NCI-H748 treated with DMSO at 0.1 percent for 48 hours (cell line): ENCODE measurements at places on chromosomes 2 and 18.

DNA sequence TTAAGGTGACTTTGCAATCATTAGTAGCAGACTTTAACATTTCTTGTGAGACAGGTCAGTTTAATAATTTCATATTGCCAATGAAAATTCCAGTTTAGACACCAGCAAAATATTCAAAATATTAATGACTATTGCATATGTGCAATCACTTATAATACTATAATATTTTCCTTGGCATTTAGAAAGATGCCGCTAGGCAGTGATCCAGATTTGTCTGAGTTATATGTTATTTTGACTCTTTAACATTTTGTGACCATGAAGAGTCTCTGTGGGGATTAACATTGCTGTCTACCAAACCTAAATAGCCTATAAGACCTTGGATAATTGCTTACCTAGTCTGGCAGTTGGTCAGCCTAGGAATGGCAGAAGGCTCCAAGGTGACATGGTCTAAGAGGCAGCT lies 389.6 kb downstream of the THSD7B start:
- no peak for DNase-seq

DNA sequence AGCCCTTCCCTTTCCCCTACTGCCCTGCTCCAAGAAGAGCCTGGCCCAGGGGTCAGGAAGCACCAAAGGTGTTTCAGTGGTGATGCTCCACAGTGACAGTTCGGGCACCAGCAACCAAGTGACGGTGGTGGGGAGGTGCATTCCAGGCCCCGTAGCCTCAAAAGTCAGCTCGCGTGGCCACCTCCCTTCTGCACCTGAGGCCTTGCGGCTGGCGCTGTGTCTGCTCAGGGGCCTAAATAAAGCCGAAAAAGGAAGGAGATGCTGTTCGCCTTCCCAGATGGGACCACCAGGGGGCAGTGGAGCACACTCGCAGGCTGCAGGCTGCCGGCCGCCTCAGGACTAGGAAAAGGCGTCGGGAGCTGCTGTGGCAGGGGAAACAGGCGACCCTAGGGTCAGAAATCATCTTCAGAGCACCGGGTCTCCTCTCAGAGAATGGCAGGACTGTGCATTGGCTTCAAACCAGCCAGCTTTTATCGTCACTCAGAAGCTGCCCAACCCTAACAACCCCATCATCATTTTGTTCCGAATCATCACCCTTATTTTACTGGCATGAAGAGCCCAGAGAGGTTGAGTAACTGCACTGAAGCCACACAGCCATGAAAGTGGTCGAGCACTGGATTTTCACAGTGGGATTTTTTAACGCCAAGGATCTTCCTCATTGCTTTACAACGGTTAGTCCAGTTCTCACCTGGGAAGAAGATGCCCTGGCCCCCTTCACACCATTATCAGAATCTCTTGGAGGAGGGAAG lies 213.0 kb upstream of the CELF4 start:
- DNase-seq, result peak; percentile 81

DNA sequence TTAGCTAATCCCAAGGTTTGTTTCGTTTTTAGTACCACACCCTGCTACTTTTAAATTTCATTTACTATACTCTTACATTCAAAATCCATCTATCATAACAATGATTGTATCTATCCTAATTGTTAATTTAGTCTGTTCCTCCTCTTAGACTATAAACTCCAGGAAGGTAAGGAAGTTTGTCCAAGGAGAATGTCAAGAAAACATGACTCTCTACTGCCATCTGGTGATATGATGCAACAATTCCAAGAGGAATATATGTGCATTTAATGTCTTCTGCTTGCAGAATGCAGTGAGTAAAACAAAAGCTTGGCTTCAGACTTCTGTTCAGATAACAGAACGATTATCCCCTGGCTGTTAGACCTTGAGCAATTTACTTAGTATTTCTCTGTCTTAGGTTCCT lies 1267.1 kb downstream of the LRP1B start:
- peak; percentile 48 for DNase-seq

DNA sequence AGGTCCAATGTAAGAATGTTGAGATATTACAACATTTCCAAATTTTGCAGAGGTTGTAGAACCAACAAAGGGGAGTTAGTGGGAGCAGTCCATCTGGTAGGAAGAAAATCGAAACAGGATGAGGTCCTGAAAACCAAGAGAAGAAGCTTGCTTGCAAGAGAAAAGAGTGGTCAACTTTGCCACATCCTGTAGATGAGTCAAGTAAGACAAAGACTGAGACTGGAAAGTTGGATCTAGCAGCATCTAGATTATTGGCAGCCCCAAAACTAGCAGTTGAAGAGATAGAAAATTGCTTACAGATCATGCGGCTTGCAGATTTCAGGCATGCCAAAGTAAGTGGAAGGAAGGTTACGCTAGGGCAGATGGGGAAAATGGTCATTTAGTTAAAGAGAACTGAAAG lies 378.9 kb downstream of the GRB14 start:
- no peak for DNase-seq

- no peak for DNase-seq
These were observed 48.1 kb downstream of the CYRIA start for GRCh38 chr2:16617282-16618266.

DNA sequence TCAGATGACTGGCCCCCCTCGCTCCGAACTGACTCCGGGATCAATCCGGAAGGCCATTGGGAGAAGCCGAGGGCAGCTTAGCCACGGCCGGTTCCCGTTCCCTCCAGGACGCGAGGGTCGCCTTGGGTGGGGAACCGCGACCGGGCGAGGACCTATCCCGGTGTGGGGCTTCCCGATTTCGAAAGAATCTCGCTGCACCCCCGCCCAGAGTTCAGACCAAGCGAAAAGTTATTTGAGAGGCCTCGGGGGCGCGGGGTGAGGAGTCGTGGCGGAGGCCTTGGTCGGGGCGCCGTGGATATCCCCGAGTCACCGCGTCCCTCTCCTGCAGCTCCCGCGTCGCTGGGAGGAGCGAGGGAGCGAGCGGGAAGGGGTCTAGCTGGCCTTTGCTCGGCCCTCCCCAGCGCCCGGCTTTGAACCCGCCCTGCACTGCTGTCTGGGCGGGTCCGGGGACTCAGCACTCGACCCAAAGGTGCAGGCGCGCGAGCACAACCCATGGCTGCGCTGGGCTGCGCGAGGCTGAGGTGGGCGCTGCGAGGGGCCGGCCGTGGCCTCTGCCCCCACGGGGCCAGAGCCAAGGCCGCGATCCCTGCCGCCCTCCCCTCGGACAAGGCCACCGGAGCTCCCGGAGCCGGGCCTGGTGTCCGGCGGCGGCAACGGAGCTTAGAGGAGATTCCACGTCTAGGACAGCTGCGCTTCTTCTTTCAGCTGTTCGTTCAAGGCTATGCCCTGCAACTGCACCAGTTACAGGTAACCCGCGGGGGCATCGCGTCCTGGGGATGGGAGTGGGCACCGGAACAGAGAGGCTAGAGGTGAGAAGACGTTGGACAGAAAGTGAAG lies at the start of gene CYP27A1:
CYP27A1 (plus strand) TSS at position 457 of the 837 bp plus-strand sequence; CDS start at position 493, 36 bp downstream.
- DNase-seq, result no peak

DNA sequence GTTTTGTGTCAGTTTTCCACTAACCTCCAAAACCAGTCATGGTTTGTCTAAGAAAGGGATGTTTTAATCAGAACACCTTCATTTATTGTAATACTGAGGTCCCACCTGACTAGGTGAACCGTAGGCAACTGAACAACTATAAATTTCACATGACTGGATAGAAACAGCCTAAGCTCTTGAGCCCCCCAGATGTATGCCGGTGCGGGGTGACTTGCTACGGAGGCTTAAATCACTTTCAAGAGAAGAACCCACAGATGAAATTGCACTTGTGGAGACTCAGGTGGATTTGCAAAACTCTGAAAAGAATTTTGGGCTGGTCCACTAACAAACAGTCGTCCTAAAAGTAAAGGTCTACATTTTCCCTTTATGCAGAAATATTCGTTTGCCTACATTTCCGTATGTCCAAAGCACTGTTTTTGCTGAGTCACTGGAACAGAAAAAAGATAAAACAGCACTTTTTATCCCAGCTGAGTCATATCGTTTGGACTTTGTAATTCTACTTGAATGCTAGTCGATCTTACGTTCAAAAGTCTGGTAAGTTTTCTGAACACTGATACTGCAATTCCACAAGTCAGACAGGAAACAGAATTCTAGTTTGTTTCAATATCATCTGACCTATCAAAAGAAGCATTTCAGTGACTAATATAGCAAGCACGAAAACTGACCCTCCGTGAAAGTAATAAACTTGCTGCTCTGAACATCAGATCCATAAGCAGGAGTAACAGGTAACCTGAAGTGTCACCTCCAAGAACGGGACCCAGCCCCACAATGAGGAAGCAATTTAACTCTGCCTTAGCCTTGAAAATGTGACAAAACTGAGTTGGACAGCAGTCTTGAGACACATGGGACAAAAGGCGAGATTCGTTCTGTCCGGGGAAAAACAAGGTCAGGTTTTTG lies 18.1 kb downstream of the ZNF516 start:
- DNase-seq, result no peak

- no peak for DNase-seq
These were observed 31.9 kb downstream of the TFCP2L1 start for GRCh38 chr2:121253021-121253673.

- no peak for DNase-seq
These were observed 164.1 kb downstream of the FHOD3 start for GRCh38 chr18:36461551-36461987.

DNA sequence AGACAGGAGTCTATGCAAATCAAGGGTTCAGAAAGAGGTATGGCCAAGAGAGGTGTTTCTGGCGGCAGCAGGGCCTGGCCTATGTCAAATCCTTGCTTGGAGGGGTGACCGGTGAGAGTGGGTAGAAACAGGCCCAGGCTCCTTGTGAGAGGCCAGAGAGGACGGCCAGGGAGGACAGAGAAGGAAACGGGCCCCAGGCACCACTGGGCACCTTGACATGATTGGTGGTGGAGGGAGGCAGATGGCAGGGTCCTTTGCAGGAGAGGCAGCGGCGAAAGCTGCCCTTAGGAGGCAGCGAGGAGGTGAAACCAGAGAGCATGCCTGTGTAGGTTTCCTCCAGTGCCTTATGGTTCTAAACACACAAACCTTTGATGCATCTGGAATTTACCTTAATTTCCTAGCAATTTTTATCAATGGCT lies 6.2 kb downstream of the RAMP1 start:
- DNase-seq, result no peak

DNA sequence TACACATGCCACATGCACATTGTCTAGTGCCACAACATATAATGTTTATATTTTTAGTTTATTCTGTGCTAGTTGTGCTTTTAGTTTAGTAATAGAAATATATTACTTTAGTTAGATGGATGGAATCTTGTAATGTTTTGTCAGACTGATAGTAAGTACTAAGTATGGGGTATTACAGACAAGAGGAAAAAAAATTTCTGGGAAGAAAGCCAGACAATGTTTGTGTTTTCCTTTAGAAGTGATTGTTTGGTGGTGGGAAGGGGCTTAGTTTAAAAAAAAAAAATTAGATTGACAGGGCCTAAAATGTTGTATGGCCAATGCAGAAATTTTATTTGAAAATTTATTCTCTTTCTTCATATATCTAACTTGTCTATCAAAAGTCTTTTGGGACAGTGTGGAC lies 37.8 kb downstream of the ACVR2A start:
- DNase-seq, result no peak

DNA sequence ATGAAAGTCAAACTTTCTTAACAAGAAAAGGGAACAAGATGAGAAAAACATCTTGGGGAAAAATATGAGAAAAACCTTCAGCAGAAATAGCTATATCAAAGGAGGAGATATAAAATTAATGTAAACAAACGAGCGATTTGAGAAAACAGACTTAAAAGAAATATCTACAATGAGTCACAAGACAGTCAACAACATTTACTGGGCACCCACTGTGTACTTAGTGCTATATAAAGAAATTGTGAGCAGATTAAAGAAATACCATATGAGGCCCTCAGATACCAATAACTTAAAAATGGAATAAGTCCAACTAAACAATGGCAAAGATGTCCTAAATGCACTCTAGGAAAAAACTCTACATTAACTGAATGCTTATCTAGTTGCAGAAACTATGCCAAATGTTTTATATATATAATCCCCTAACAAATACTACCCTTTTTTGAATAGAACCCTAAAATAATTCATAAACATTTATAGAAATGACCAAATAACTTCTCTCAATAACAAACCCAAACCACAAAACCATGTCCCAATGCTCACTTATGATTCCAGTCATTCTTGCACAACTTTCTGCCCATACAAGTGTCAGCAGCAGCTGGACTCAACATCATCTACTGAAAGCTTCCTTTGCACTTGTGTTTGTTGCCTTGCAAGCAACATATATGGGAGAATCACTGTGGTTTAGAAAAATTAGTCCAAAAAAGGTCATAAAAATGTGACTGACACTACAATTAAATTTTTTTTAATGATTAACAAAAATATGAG lies 83.5 kb downstream of the COBLL1 start:
- no peak for DNase-seq
